ENCODE measurements at places on chromosomes 5 and 9.
A peak's percentile ranks its signal among the peaks of the same experiment; 100 is the strongest.

DNA sequence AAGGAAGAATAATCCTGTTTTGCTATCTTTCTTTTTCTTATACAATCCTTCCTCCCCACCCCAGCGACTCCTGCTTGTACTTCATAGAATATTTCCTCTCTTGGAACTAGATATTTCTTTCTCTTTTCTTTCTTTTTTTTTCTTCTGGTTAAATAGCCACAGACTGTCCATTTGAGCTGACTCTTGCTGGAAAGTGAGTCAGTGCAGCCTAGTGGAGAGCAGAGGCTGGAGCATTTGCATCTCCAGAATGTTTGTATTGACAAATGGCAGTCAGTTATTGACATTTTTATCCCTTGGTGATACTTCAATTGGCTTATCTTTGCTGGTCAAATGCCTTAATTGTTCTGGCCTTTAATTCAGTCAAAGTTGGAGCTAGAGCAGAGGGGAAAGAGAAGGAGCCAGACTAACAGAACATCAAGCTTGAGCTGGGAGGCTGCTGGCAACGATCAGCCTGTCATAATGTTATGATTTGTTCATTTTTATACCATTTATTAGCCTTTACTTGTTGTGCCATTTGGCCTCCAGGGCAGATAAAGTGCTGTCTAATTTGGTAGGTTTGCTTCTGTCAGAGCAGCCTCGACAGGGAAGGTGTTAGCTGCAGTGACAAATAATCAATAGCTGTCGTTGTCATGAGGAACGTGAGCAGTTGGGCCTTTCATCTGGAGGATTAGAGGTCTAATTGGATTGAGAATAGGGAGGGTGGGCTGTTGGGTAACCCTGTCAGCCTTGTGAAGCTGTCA lies 69.0 kb downstream of the INVS start:
- no peak overlapping the region for H3K4me3 ChIP-seq
- no peaks in the 10 kb centered on the region for H3K36me3 ChIP-seq
- no peak for DNase-seq
- no peak overlapping the region for H3K27ac ChIP-seq

- H3K36me3 ChIP-seq = no peaks in the 10 kb centered on the region
- H3K4me3 ChIP-seq = no peak overlapping the region
- H3K27me3 ChIP-seq = no peaks in the 10 kb centered on the region
- H3K4me1 ChIP-seq = no peaks in the 10 kb centered on the region
- no peak overlapping the region for H3K27ac ChIP-seq
Observed at GRCh38 chr5:83973925-83974815, 253.5 kb upstream of the HAPLN1 start.

DNA sequence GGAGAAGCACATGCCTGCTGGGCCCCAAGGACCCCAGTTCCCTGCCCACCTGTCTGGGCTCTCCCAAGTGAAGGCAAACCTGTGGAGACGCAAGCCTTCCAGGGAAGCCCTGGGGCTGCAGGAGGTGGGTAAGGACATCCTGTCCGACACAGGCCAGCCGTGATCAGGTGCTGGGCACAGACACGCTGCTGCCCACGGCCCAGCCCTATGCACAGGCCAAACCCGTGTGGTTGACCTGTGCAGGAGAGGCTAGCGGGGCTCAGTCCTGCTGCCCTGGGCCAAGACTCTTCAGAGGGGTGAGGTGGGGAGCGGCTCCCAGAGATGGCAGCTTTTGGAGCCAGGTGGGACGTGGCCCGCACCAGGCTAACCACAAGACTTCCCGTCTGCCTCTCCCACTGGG lies 14.3 kb downstream of the LHX3 start:
- peaks cover 59% of the 10 kb centered on the region for H3K27me3 ChIP-seq
- H3K27ac ChIP-seq = no peak overlapping the region
- H3K36me3 ChIP-seq = no peaks in the 10 kb centered on the region
- no peaks in the 10 kb centered on the region for H3K4me1 ChIP-seq

GRCh38 chr5:60945813-60946187 lies 795 bp downstream of the NDUFAF2 start:
- H3K4me1 ChIP-seq = peaks cover 10% of the 10 kb centered on the region
- peak overlapping the region; percentile 66 for H3K4me3 ChIP-seq
- H3K27me3 ChIP-seq = no peaks in the 10 kb centered on the region
- H3K27ac ChIP-seq = no peak overlapping the region
- H3K36me3 ChIP-seq = no peaks in the 10 kb centered on the region
- no peak for DNase-seq

- no peak overlapping the region for H3K27ac ChIP-seq
- peaks cover 3% of the 10 kb centered on the region for H3K27me3 ChIP-seq
- no peaks in the 10 kb centered on the region for H3K4me1 ChIP-seq
- no peak overlapping the region for H3K4me3 ChIP-seq
Observed at GRCh38 chr5:79898611-79899010, 92.5 kb downstream of the MTX3 start.

- H3K27ac ChIP-seq = no peak overlapping the region
- H3K4me1 ChIP-seq = no peaks in the 10 kb centered on the region
- H3K36me3 ChIP-seq = no peaks in the 10 kb centered on the region
- H3K27me3 ChIP-seq = no peaks in the 10 kb centered on the region
- H3K4me3 ChIP-seq = no peak overlapping the region
Observed at GRCh38 chr5:137605411-137605810, 106.3 kb upstream of the SPOCK1 start.

DNA sequence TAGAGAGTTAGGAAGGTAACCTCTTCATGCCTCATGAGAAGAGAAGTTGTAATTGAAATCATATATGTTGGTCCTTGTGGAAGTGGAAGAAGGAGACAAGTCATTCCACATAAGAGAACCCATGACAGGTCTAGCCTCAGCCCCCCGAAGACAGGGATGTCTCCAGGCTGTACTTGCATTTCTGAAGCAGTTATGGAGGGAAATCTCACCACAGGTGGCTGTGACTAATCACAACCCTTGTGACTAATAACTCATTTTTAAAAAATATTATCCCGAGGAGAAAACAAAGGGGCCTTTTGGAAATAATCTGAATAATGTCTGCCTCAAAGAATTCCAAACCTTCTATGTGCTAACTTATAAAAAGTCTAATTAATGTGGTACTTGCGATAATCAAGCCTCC lies 262.1 kb upstream of the RPS23 start:
- H3K36me3 ChIP-seq = no peaks in the 10 kb centered on the region
- no peak overlapping the region for H3K27ac ChIP-seq
- H3K4me1 ChIP-seq = no peaks in the 10 kb centered on the region
- no peaks in the 10 kb centered on the region for H3K27me3 ChIP-seq

- no peaks in the 10 kb centered on the region for H3K4me1 ChIP-seq
- no peak overlapping the region for H3K27ac ChIP-seq
- no peak overlapping the region for H3K4me3 ChIP-seq
- H3K36me3 ChIP-seq = no peaks in the 10 kb centered on the region
- no peak for DNase-seq
- no peaks in the 10 kb centered on the region for H3K27me3 ChIP-seq
Observed at GRCh38 chr5:5089895-5090649, 50.1 kb upstream of the ADAMTS16 start.

DNA sequence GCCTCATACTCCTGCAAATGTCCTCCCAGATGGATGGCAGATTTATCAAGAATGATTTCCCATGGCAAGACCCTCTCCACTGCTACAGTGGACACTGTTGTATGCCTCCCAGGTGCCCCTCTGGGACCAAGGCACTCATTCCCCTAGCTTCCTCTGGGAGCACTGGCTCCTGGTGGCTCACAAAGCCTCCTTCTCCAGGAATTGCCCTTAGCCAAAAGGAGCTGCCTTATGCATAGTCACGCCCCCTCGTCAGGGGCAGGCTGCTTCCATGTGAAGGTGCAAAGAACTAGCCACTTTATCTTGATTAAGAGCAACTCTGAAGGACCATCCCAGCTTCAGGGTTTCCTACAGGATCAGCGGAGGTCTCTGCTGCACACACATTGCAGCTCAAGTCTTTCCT lies 358.1 kb downstream of the CDK5RAP2 start:
- H3K4me1 ChIP-seq = no peaks in the 10 kb centered on the region
- no peaks in the 10 kb centered on the region for H3K27me3 ChIP-seq
- no peak overlapping the region for H3K27ac ChIP-seq
- no peak overlapping the region for H3K4me3 ChIP-seq

DNA sequence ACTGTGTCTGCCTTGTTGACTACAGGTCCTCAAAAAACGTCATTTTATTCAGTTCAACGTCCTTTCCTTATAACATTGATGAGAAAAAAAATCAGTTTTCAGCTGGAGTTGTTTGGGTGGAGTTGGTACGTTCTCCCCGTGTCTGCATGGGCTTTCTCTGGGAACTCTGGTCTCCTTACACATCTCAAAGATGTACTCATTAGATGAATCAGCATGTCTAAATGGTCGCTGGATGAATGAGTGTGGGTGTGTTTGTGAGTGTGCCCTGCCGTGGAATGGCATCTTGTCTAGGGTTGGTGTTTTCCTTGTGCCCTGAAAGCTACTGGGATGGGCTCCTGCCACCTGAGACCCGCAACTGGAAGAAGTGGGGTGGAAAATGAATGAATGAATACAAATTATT lies 30.1 kb downstream of the EGR1 start:
- H3K27ac ChIP-seq = no peak overlapping the region
- H3K4me1 ChIP-seq = peaks cover 12% of the 10 kb centered on the region
- DNase-seq = no peak
- no peak overlapping the region for H3K4me3 ChIP-seq
- H3K27me3 ChIP-seq = peaks cover 7% of the 10 kb centered on the region
- H3K36me3 ChIP-seq = no peaks in the 10 kb centered on the region

- peaks cover 35% of the 10 kb centered on the region for H3K27me3 ChIP-seq
- no peaks in the 10 kb centered on the region for H3K36me3 ChIP-seq
- H3K4me3 ChIP-seq = no peak overlapping the region
Observed at GRCh38 chr9:124779368-124780059, 2.6 kb downstream of the OLFML2A start.

GRCh38 chr5:115386657-115387056 lies 90.2 kb upstream of the CCDC112 start:
- no peaks in the 10 kb centered on the region for H3K27me3 ChIP-seq
- no peaks in the 10 kb centered on the region for H3K36me3 ChIP-seq
- no peak overlapping the region for H3K4me3 ChIP-seq

- DNase-seq = no peak
- no peaks in the 10 kb centered on the region for H3K27me3 ChIP-seq
- no peaks in the 10 kb centered on the region for H3K4me1 ChIP-seq
- no peak overlapping the region for H3K4me3 ChIP-seq
- no peak overlapping the region for H3K27ac ChIP-seq
Observed at GRCh38 chr9:75111019-75111622, 22.8 kb downstream of the OSTF1 start.

DNA sequence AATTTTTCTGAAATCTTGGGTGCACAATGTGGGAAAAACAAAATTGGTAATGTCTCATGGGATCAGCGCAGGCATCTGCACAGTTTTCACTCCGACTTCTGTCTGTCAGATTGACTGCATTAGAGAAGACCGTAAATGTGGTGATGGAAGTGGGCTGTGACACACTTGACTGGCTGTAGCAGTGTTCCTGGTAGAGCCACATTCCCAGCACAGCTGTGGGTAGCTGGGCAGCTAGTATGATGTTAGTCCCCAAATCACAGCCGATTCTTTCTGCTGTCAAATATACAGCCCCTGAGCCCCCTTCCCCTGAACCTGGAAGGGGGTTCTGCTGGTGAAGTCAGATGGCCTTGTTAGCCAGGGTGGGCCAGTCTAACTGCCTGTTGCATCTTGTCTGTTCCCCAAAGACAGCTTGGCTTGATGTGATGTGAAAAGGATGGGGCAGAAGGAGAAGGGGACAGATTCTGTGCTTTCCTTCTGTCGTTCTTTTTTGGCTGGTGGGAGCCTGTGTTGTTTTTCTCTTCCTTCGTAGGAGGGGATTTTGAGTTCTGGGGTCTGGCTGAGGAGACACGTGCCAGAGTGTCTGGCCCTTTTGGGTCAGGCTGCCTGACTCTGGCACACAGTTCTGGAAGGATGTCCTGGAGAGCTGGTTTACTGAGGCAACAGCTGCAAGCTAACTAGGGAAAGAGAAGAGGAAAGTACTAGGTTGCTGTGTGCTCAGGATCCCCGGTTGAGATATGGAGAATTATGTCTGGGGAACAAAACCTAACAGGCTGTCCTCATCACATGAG lies 66.4 kb upstream of the SPRY4 start:
- no peak overlapping the region for H3K27ac ChIP-seq
- H3K4me1 ChIP-seq = no peaks in the 10 kb centered on the region
- DNase-seq = no peak
- H3K36me3 ChIP-seq = no peaks in the 10 kb centered on the region
- H3K4me3 ChIP-seq = no peak overlapping the region

DNA sequence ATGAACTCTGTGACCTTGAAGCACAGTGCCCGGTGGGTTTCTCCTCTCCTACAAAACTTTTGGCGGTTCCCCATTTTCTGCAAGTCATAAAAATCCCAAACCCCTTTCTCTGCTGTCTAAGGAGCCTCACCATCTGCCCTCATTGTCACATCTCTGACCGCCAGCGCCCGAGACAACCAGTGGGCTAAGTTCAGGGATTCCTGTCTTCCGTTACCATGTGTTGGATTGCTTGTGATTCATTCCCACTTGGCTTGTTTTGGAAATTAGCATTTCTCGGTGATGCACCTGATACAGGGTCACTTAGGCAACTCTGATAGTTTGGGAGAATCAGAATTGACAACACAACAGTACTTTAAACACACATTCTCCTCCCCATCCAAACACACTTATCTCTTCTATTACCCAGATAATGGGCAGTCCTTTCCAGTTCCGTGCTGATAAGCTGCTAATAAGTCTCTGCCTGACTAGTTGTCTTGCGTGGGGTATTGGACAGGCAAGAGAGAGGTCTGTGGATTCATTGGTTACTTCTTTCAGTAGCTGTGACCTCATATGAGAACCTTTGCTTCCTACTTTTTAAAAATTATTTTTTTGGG lies 70.0 kb upstream of the KLF4 start:
- no peaks in the 10 kb centered on the region for H3K4me1 ChIP-seq
- H3K36me3 ChIP-seq = no peaks in the 10 kb centered on the region
- H3K27ac ChIP-seq = no peak overlapping the region
- H3K4me3 ChIP-seq = no peak overlapping the region
- no peak for DNase-seq

DNA sequence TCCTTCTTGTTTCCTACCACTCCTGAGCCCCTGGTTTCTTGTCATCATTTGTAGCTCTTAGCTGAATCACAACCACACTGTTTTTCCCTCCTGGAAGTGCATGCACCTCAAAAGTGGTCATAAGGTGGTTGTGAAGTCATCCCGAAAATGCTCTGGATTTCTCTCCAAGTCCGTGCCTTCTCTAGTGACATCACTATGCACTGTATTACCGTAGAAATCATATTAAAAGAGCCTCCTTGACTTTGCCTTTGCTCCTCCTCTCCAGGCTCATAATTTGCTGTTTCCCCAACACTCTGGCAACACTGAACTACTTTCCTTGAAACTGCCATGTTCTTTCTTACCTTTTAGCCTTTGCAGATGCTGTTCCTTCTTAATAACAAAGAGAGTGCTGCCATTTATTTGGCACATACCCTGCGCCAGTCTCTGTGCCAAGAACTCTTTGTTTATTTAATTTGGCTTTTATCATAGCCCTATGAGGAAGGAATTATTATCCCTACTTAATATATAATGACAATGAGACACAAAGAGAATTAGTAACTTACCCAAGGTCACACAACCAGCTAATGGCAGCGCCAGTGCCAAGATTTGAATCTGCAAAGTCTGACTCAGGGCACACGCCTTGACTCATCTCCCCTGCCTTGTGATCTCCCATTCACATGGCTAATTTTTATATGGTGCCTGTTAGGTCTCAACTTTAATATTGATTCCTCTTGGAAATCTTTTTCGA lies 115.4 kb downstream of the KIF4B start:
- no peaks in the 10 kb centered on the region for H3K36me3 ChIP-seq
- no peak overlapping the region for H3K27ac ChIP-seq
- H3K4me3 ChIP-seq = no peak overlapping the region
- no peaks in the 10 kb centered on the region for H3K27me3 ChIP-seq
- no peaks in the 10 kb centered on the region for H3K4me1 ChIP-seq
